ENCODE measurements at places on chromosomes 7 and 10.
A peak's percentile ranks its signal among the peaks of the same experiment; 100 is the strongest.

DNA sequence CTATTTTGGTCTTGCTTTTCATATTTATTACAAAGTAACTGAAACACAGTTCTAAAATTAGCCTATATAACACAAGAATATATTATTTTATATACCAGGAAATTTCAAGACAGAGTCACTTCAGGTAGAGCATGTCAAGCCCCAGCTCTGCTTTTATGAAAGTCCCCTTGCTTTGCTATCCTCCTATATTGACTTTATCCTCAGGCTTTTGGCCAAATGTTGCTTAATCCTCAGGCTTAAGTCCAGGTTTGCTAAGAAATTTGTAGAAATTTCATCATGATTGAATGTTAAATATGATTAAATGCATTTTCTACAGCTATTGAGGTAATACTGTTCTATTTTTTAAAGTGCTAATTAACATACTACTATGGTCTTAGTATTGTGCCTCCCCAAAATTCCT lies 227.6 kb downstream of the FZD1 start:
- no peak for DNase-seq

- peak; percentile 98 for DNase-seq
These were observed at the start of gene CROT for GRCh38 chr7:87345166-87345927. CROT (plus strand) TSS chr7:87345664; CDS start chr7:87349069, 3,405 bp downstream.

DNA sequence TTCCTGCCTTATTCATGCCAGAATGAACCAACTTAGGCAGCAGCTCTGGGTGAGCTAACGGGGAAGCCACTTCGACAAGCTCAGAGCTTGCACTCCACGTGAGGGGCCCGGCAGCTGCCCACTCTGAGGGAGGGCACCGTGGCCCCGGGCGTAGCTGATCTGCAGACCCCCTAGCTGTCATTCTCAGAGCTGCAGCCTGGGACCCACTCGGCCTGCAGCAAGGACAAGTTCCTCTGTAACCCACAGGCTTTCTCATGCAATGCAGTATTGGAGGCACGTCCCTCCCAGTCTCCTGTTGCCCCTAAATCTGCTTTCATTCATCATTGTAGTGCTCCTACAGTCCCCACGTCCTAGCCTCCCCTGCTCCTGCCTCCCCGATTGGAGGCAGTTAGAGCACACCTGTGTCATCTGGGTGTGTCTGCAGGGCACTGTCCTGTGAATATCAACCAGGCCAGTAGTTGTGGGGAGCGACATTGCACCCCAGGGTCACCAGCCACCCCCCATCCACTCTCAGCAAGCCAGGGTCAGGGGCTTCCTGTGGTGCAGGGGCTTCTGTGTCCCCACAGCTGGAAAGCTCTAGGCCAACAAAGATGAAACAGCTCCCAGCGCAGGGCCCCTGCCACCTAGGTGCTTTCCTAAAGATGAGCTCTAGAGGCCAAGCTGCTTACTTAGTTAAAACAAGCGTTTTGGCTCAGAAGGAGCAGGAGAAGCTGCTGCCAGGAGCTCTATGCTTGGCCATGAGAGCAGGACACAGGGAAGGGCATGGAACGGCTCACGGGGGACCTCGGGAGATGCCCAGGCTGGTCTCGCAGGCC lies 333.6 kb downstream of the ADARB2 start:
- no peak for DNase-seq

DNA sequence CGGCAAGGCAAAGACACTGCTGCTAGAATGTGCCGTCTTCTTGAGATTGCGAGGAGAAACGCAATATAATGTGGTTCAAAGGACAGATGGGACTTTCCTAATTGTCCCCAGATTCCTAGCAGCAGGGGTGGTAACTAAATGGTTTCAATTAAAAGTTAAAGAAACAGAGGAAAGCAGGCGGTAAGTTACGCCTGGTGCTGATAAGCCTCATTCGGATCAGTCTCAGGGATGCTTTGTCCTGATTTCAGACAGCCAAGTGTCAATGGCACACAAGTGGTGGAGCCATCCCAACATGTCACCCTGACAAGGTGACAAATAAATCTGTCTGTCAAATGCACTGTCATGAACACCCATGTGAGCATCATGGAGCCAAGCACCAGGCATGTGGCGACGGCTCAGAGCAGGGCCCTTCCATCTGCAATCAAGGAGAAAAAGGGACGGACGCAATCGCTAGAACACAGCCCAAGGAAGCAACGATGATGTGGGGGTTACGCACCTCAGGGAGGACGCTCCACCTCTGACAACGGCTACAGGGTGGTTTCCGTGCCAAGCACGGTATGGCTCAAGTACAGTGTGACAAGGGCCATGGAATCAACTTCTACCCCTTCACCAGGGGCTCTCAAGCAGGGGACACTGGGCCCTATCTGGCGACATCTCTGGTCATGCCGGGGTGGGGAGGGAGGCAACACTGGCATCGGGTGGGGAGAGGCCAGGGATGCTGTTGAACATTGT lies 66.2 kb downstream of the CTBP2 start:
- DNase-seq = no peak

DNA sequence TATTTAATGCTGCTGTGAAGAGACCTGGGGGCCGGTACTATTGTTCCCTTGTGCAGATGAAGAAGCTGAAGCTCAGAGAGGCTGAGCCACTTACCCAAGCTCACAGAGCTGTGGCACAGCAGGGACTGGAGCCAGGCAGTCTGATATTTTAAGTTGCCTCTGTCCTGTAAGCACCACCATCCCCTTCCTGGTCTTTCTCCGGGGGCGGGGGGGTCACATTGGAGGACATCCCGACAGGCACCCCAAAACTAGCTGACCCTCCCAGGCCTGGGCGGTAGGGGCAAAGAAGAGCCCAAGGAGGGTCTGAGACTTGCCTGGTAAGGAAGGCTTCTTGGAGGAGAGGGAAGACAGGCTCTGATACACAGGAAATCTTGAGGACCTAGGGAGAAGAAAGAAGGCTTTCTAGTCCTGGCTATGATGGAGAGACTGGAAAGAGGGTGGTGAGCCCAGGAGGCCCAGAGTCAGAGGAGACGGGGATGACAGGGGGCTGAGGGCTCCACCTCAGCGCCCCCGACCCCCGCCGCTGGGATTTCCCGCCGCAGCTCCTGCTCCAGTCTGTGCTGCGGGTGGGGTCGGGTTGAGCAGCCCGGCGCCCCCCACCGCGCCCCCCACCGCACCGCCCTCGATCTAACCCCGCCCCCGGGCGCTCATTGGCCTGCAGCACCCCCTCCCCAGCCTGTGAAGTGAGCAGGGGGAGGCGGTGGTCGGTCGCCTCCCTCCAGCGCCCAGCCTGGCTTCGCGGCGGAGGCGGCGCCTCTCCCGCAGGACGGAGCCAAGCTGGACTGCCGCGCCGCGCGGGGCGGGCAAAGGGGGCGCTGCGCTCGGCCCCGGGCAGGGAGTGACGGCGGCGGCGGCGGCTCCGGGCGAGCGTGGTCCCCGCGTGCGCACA lies at the start of gene ADCYAP1R1:
Gene ADCYAP1R1, plus strand, starts transcription at position 711 of the 889 bp plus-strand sequence. CDS start 10,957 bp downstream, outside the sequence.
- DNase-seq = no peak

- no peak for DNase-seq
These were observed 3.9 kb downstream of the GLUD1 start for GRCh38 chr10:87090779-87091178.

GRCh38 chr10:7501157-7501556 lies 90.3 kb upstream of the SFMBT2 start:
- no peak for DNase-seq

DNA sequence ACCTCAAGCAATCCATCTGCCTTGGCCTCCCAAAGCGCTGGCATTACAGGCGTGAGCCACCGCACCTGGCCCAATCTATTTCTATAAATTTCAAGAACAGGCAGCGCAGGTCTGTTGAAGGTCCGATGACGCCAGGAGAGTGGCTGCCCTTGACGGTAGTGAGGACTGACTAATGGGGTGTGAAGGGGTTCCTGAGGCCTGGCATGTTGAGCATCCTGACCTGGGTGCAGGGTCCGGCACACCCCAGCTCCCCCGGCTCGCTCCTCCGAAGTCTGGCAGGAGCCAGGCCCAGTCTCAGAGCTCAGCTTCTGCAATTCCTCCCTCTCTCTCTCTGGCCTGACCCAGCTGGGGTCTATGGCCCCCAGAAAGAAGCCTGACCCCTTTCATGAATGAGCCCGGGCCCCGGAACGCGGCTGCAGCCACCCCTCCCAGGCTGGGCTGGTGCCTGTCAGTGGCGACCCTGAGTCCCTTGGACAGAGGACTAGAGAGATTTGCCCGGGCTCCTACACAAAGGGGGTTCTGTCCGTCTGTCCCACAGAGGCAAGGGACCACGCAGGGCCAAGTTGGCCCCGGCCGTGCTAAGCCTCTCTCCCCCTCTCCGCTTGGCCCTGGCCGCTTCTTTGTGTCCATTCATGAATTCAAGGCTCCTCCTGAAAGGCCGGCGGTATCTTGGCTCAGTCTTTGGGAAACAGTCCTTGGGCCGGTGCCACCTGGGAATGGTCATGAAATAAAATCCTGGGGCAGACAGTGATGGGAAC lies 18.8 kb downstream of the MMD2 start:
- DNase-seq = no peak

GRCh38 chr7:158973440-158973839 lies 117.1 kb downstream of the DYNC2I1 start:
- DNase-seq = no peak

- DNase-seq = no peak
These were observed 367.7 kb downstream of the PHF14 start for GRCh38 chr7:11341285-11341944.

DNA sequence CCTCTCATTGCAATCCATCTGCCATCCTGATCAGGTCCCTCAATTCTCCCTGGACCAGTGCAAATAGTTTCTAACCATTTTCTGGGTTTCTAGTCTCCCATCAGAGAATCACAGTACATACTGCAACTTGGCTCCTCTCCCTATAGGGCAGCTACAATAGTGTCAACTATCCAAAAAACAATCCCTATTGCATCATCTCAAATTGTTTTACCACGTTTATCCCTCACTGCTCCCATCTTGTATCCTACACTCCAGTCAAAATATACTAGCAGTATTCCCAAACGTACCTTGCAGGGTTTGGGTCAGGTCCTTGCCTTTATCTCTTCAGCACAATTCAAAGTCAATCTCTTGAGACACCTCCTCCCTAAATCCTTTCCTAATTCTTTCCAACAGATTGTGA lies 23.6 kb downstream of the ASB15 start:
- no peak for DNase-seq

DNA sequence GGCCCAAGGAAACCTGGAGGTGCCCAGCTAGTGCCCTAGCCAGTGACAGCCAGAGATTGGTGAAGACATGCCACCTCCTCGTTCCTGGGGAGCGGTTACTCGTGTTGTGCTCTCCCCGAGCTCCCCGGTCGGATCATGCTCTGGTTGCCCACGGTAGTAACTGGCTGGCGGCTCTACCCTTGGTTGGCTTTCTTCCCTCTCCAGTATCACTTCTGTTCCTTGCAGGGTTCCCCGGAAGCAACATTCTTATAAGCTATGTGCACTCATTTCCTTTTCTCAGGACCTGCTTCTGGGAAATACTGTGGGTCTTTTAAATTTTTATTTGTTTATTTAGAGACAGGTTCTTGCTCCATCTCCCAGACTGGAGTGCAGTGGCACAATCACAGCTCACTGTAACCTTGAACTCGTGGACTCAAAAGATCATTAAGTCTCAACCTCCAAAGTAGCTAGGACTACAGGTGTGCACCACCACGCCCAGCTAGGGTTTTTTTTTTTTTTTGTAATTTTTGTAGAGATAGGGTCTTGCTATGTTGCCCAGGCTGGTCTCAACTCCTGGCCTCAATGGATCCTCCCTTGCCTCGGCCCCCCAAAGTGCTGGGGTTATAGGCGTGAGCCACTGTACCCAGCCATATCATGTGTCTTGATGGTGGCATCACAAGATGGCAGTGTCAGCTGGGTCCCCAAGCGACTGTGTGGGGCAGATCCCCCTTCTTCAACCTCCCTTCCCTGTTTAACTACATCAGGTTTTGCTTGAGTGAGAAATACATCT lies 6.9 kb upstream of the CALHM1 start:
- DNase-seq = no peak

DNA sequence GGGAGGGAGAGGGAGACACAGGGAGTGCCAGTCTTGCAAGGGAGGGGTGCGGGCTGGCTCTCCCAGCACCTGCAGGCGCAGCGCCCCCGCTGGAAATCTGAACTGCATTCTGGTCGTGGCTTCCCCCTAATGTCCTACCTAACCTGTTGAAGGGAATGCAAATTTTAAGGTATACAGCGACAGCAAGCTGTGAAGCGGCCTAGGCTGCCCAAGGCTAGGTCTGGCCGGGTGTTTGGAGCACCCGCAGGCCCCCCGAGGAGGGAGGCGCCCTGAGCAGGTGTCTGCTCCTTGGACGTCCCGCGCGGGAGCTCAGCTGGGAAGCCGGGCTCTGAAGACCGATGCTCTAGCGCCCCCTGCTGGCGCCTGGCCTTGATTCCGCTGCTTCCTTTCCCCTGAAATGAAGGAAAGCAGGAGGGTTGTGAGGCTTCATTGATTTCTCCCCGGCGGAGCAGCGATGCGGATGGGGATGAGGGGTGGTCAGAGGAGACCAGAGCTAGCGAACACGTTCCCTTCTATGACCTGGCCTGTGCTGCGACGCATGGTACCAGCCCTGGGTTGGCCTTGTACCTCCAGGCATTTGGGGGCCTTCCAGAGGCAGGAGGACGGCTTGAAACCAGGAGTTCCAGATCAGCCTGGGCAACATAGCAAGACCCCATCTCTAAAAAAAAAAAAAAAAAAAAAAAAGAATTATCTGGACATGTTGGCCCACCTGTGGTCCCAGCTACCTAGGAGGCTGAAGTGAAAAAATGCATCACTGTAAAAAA lies 601.3 kb downstream of the GALNT17 start:
- peak; percentile 77 for DNase-seq

DNA sequence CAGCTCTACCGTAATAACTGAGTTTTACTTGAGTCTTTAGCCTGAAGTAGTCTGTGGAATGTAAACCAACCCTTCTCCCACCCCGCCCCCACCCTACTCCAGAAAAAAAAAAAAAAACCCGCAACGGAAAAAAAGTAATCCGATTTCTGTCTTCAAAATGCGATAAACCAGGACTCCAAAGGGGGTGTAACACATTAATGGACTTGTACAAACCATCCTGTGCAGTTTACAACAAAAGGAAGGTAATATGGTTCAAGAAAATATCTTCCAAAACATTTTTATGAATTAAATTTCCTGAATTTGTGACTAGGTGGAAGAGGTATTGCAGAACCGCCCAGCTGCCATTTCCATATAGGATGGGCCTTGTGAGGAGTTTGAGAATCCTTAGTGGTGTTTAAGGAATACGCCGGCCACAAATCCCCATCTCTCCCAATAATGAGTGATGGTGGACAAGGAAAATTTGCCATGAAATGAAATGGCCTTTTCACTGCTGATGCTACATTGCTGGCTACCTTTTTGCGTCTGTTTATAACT lies 10.6 kb downstream of the SKIDA1 start:
- no peak for DNase-seq

DNA sequence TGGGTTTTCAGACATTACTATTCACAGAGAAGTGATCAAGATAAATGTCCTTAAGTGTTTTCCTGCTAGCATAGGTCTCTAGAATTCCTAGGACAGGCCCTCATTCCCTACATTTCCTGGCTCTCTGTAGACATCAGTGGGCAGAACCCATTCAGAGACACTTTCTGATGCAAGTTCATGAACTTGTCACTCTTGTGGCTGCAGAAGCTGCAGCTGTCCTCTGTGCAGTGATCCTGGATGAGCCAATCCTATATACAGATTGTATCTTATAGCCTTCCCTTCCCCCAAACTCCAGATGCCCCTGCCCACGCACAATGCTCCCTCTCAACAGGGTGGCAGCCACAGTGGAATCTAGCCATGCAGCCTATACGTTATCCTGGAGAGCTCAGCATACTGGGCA lies 12.6 kb upstream of the GRB10 start:
- no peak for DNase-seq

- DNase-seq = no peak
These were observed 180.2 kb upstream of the TPK1 start for GRCh38 chr7:145016068-145016467.

Measured in colonic mucosa (tissue), 4 donors.